SK-MEL-5 (cell line): ENCODE measurements at places on chromosomes 4 and X. TPM values are rescaled to one million over a fixed set of nuclear protein-coding genes. Genes with fewer than 3 reads are reported as not detected.
A peak's percentile ranks its signal among the peaks of the same experiment; 100 is the strongest.

Gene CLNK
- not detected in 2 replicates for total RNA-seq

Gene FRG2
- total RNA-seq: 0.05 TPM in 1 of 2 replicates, not detected in the other

Gene DGAT2L6
- 0.13 TPM in 1 of 2 replicates, not detected in the other for total RNA-seq

Gene PABPC4L
- 0.11 TPM in 1 of 2 replicates, not detected in the other for total RNA-seq

Gene FAM149A
- 9.0 and 10.1 TPM in 2 replicates for total RNA-seq

Gene SMIM43
- not detected in 2 replicates for total RNA-seq

Gene GCNA
- total RNA-seq: 0.88 and 1.1 TPM in 2 replicates

Gene IQCM
- not detected in 2 replicates for total RNA-seq

DNA sequence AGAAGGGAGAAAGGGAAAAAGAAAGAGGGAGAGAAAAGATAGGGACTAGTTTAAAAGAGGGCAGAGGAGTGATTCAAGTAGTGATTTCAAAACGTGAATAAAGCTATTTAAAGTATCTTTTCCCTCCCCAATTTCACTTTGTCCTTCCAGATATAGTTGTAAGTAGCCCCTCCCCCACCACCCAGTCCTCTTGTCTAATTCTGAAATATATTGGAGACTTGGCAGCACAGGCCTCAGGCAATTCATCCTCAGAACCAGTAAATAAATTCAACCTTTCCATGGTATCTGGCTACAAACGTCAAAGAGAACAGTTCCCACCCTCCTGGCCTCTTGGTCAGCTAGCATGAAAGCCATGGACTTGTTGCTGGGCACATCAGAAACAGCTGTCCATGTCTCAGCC lies 169.5 kb upstream of the SCML1 start:
- no peak for DNase-seq

- peak; percentile 93 for DNase-seq
Observed at GRCh38 chr4:183407128-183407585, 37.3 kb upstream of the CDKN2AIP start.

DNA sequence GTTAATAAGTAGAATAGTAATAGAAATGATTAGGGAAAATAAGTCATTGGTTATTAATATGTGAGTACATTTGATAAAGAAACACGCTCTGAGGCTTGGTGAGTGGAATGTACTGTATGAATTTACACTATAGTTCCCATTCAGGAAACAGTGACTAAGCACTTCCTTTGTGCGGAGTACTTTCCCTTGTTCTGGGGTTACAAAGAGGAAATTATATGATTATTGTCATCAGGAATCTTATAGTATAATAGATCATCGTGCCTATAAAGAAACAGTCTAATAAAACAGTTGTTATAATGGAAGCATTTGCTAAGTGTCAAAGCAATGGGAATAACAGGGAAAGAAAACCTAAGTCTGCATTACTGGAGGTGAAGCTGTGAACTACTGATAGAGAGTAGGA lies 138.0 kb downstream of the RPA4 start:
- peak; percentile 26 for DNase-seq

DNA sequence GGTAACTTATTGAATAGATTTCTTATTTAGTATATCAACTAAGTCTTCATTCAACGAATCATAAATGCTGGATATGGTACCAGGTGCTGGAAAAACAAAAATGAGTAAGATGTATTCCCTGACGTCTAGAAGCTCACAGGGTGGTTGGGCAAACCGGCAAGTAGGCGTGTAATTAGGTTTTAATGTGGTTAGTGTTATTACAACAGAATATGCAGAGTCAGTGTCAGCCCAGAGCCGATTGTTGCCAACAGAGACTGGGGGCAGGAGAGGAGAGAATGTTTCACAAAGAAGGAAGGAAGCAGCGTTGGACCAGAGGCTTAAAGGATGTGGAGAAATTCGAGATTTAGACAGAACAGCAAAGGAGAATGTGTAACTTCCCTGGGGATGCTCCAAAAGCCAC lies 111.7 kb downstream of the TENM3 start:
- DNase-seq: no peak

DNA sequence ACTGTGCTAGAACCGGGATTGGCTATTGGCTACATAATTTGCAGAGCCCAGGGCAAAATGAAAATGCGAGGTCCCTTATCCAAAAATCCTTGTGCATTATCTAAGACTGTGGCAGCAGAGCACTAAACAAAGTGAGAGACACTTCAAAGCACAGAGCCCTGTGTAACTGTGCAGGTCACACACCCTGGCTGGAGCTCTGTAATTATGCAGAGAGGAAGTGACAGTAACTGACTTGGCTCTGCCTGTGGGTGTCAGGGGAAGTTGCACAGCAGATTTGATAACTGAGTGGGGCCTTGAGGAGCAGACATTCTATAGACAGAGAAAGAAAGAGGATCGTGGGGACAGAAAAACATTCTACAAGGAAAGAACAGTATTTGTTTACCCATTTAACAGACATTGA lies 173.5 kb upstream of the FMR1 start:
- no peak for DNase-seq

DNA sequence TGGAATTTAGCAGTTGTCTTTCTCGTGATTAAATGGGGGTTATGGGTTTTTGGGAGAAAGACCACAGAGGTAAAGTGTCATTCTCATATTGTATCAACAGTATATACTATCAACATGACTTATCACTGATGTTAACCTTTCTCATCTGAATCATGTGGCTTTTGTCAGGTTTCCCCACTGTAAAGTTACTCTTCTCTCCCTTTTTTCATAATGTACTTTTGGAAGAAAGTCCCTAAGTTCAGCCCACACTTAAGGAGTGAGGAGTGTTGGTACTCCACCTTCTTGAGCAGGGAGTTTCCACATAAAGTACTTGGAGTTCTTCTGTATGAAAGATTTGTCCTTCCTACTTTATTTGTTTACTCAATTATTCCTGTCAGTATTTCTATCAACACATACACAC lies 169.9 kb downstream of the ZNF330 start:
- DNase-seq: no peak

DNA sequence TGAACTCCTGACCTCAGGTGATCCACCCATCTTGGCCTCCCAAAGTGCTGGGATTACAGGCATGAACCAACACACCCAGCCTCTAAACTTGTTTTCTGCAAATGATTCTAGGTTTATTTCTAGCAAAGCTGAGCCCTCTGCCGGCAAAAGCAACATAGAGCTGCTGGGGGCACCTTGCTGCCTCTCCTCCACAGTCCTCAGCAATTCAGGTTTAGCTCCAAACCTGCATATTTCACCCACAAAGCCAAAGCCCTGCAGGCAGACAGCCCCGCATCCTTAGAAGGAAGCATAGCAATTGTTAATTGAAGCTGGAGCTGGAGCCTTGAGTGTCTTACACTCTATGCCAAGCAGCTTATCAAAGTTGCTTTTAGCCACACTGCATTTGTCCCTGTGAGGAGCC lies 24.9 kb upstream of the OCIAD2 start:
- peak; percentile 46 for DNase-seq

- no peak for DNase-seq
Observed at GRCh38 chr4:44861756-44862155, 135.4 kb upstream of the GNPDA2 start.

DNA sequence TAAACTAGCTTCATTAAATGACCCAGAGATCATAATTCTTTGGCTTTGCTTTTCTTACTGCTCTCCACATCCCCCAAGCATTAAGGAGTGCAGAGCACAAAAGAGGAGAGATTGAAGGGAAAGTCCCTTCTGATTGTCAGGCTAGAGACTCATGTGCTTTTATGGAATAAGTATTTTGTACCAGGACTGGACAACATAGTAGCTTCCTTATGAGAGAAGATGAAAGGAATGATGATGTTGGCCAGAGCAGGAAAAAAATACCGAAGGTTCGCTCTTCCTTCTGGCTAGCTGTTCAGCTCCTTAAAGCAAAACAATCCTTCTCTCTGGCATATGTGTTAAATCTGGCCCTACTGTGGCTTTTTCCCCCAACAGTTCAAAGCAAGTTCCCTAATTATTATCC lies 53.1 kb downstream of the HOPX start:
- no peak for DNase-seq

DNA sequence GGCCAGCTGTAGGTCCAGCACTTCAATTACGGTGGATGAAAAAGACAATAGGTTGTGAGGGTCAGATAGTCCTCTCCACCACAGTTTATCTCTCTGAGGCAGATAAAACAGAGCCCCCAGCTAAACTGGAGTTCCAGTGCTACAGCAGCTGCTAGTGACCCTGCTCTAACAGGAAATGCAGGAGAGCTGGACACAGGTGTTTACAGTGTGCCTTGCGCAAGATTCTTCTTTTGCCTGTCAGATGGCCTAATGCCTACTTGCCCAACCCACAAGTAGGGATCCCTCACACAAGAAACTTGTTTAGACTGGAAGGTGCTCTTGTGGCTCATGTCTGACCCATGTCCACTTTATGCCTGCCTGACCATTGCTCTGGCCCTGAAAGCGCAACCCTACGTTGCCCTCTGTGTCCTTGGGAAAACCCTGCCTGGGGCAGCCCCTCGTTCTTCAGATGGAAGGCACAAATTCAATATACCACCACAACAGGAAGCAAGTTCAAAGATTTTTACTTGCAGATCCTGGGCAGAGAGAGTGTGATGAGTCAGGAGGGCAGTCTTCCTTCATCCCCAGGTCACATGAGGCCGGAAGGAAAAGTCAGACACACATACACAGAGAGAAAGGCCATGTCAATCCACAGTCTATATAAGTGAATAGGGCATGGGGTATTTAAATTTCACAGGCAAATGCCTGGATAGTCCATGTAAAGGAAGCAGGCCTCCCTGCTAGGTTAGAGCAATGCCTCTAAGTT lies 105.1 kb upstream of the ADGRL3 start:
- no peak for DNase-seq

DNA sequence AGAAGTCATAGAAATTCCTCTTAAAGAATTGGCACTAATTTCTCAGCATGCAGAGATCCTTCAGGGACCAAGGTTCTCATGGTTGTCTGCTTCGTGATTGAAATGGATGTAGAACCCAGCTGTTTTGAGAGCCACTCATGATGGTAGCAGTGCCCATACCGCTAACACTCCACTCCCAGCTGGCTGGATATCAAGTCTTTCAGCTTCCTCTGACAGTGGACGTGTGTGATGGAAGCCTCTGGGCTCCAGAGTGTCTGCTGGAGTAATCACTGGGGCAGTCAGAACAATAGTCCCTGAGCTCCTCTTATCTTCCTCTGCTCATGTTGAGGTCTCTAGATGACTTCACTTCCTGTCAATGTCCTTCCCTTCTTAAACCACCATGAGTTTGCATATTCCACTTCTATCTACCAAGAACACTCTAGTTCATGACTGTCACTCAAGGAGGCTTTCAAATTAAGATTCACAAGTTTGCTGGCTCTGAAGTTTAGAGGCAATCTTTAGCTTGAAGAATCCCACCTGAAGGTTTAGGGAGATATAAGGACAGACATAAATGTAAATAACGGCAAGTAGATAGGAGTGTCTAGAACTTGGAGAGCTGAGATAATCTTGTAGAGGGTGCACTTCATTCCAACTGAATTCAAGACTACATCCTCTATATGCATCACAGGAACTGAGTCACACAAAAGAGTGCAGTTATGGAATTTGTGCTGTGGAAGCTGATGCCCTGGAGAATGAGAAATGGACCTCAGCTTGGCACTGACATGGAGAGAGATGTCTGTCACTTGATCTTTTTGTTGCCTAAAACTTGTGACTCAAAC lies 64.5 kb upstream of the WDR1 start:
- no peak for DNase-seq

GRCh38 chr4:149531861-149532260 lies 283.8 kb downstream of the IQCM start:
- DNase-seq: no peak

GRCh38 chr4:143405075-143405730 lies 68.5 kb downstream of the GAB1 start:
- no peak for DNase-seq

DNA sequence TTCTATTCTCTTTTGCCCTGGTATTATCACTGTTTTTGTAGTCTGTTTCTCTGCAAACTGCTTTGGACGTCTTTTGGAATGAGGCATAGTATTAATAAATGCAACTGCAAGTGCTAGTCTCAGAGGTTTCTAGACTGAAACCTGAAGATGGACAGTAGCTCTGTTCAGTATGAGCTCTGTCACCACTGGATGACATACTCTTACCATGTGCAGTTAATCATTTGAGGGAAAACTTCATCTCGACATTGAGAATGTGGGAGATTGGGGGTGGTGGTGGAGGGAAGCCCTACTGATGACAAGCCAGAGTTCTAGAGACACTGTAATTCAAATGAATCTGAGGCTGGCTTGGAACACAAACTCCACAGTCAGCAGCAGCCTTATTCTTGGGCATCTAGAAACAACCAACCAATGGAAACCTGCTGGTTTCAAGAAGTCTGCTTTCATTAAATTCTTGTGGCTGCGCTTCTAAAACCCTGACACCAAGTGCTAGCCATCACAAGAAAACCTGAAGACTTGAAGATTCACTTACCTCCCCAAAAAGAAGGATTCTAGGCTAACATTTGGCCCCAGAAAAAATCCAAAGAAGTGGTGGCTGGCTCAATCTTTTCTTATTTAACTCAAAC lies 161.7 kb downstream of the RASL11B start:
- no peak for DNase-seq

- DNase-seq: no peak
Observed at GRCh38 chrX:40171513-40172400, 74.0 kb upstream of the BCOR start.

DNA sequence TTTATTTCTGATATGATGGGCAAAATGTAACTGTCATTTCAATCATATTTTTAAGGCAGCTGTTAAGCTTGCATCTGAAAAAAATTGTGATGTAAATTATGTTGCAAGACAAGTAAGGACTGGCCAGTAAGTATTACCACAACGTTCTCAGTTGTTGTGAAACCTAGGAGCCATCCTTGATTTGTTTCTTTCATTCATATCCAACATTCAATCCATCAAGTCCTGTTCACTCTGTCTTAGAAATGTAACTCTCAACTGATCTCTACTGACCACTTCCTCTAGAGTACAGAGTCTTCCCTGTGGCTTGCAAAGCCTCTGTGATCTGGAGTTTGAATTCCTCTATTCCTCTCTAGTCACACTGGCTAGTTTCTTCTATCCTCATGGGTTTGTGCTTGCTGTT lies 161.4 kb upstream of the MAD2L1 start:
- peak; percentile 0 for DNase-seq

GRCh38 chr4:166422475-166422874 lies 549.4 kb downstream of the TLL1 start:
- DNase-seq: no peak

- no peak for DNase-seq
Observed at GRCh38 chr4:100929758-100930157, 411.9 kb upstream of the EMCN start.

GRCh38 chr4:54363037-54363436 lies 133.9 kb downstream of the PDGFRA start:
- no peak for DNase-seq

DNA sequence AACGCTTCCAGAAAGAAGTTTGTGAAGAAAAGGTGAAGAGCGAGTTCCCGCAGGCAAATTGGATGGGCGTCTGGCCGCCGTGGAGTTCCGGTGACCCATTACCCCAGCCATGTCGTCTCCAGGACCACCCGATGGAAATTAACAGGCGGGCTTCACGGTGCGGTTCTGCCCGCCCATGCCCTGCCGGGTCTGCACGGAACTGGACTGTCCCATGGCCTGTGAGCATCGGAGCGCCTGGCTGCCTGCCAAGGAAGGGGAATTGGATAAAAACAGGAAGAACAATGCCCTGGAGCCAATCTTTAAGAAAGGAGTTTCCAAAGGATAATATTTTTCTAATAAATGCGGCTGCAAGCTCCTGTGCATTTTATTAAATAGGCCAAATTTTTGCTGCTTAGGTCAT lies 319.8 kb upstream of the SLC7A11 start:
- DNase-seq: no peak
